ENCODE measurements at places on chromosomes 3 and 15.

GRCh38 chr3:144521131-144521530 lies 549.5 kb downstream of the DIPK2A start:
- DNase-seq = no peak

DNA sequence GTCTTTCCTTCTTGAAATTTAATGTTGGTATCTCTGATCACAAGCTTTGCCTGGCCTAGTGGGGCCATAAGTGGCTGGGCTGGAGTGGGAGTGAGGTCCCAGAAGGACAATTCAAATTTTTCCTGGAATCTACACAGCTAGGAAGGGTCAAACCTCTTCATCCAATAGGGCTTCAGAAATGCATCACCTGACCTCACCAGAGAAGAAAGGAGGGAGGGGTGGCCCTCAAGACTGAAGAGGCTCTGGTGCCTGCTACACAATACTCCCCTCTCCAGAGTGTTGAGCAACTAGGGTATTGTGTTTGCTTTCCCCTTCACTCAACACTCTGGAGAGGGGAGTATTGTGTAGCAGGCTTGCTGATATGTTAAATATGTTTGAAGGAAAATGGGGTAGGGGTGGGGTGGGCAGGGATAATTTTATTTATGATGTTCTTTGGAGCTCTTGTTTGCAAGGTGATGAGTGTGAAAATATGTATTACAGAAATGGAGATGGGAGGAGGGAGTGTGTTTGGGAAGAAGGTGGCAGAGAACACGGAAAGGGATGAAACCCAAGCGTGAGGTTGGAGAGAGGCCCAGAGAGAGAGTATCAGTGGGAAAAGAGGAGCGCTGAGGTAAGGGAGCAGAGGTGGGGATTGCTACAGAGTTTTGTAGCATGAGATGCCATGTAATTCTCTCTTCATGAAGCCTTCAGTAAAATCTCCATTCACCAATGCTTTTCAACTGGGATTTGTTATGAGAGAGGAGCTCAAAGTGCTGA lies 5.7 kb upstream of the KLHL24 start:
- DNase-seq = no peak

- DNase-seq = no peak
Observed at GRCh38 chr3:126287536-126288241, 69.5 kb downstream of the KLF15 start.

- DNase-seq = no peak
Observed at GRCh38 chr15:77500989-77501388, 80.3 kb downstream of the HMG20A start.

- DNase-seq = no peak
Observed at GRCh38 chr15:51366920-51367319, 25.5 kb downstream of the GLDN start.
